Spinal cord (tissue), 10 donors: ENCODE measurements at places on chromosomes 13 and 19.

DNA sequence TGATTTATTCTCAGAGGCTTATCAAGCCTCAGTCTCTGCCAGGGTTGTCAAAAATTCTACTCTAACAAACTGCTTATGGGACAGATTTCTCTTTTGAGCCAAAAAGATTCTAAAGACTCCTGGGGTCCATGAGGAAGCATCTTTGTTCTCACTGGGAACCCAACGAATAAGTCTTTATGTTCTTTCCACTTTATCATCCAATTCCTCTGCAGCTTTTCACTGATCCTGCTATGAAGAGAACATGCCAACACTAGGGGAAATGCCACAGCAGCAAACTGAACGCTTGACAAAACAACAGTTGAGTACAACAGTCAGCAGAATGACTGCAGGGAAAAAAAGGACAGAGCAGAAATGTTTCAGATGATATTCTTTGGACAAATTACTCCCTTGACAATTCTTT lies 22.2 kb downstream of the DCLK1 start:
- DNase-seq = peak; percentile 39

- DNase-seq = no peak
These were observed 1074.3 kb upstream of the SLC10A2 start for GRCh38 chr13:104140552-104140951.

GRCh38 chr19:2716722-2717637 lies 4.2 kb downstream of the DIRAS1 start:
- no peak for DNase-seq

GRCh38 chr19:48372904-48373303 lies 8.7 kb downstream of the SYNGR4 start:
- DNase-seq = peak; percentile 71

DNA sequence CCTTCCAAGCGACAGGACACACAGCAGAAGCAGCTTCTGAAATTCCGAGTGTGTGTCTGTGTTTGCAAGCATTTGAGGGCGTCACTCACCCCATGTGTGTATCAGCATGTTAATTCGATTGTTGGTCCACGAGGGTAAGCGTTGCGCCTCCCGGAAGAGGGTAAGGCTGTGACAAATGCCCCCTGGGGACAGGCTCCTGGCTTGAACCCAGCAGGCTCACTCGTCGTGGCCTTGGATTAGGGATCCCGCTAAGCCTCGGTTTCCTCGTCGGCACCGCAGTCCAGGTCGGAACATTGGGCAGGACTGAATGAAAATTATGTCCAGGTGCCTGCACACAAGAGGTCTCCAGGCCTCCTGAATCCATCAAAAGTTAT lies 606 bp upstream of the STXBP2 start:
- no peak for DNase-seq

DNA sequence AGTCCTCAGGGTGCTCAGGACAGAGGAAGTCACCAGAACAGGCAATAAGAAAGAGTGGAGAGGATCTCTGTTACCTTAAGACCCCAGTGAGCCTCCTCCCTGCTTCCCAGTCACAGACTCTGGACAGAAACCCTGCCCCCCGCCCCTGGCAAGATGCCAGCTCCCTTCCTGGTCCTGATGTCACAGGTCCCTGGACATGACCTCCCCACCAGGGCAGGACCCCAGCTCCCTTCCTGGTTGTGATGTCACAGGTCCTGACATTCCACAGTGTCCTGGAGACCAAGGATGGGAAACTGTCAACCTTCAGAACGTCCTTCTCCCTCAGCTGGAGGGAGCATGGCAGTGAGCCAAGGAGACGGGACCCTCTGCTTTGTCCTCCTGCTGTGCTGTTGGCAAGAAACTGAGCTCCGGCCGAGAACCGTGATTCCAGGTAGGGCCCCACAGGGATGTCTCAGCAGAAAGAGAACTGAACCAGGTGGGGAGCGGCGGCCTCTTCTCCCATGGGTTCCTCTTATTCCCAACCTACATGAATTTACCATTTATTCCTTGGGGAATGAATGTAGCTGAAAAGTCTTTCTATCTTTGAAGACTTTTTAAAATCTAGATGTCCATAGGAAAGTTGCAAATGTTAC lies at the start of gene SPACA7:
Gene SPACA7 (plus strand): TSS at position 306 of the 632 bp plus-strand sequence. CDS start 31 bp downstream, at position 337.
- DNase-seq = no peak

DNA sequence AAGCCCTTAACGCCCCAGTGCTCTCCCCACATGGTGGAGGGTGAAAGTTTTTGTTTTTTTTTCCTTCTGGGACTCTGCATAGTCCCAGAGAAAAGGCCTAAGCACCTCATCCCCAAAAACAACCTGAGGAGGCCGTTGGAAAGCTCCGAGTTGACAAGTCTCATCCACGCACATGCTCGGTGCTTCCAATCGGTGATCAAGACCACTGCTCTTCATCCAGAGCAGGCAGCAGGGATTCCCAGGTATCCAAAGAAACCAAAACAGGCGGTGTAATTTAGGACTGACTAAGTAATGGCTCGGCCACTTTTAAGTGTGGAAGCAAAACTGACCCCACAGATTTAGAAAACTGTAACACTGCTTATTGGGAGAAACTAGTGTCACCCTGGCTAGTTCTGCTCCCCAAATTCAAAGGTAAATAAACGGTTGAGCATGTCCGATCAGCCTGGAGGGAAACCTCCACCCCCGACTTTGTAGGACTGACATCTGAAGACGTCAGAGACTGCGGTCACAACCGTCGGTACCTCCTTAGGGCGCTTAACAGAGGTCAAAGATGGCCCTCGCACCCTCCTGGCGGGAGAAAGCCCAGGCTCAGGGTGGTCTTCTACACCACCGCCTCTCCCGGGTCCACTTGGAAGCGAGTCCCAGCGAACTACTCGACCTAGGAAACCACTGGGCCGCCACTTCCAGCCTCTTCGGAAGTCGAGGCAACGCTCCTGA lies 997 bp upstream of the ZNF446 start:
- DNase-seq = no peak

GRCh38 chr19:5078666-5079065 lies 109.8 kb downstream of the KDM4B start:
- peak; percentile 72 for DNase-seq

DNA sequence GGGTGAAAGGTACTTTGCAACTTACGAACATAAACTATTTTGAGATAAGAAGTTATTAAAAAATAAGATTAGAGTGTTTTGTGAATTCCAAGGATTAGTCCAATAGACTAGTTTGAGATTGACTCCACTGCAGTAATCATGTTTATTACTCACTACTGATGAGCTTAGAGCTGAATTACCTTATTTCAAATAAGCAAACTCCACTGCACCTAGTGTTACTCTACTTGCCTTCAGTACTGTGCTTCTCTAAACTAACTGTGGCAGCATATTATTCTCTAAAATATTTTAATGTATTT lies 111.7 kb downstream of the MIPEP start:
- no peak for DNase-seq

DNA sequence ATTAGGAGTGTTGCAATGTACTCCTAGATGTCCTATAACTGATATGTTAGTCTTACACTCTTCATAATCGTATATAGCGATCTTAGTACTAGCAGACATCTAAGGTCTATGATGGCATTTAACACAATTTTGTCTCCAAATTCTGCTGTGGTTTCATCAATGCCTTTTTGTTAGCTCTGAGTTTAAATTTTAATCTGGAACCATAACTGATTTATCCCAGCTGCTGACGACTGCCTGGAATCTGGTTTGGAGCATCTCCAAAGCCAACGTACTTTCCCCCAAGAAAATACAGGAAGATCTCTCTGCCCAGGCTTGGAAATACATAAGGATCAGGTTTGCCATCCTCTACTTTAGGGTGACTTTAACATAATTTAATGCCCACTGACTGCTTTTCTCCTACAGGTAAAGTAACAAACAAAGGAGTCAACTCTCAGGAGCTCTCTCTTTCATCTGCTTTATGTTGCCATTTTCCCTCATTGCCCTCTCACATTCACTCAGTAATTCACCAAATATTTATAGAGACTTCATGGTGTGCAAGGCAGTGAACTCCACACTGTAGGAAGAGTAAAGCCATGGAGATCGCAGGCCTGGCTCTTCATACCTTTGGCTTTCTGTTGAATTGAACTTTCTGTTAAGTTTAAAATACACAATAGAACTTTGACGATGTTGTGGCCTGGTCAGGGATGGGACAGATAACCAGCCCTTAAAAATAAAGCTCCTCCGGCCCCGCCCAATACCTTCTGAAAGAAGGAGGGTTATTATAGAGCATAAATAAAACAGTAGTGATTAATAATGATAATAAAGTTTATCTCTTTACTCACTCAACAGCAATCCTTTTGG lies 23.3 kb upstream of the SPART start:
- DNase-seq = no peak

- peak; percentile 85 for DNase-seq
These were observed 6.1 kb downstream of the ATP13A1 start for GRCh38 chr19:19657397-19657783.

DNA sequence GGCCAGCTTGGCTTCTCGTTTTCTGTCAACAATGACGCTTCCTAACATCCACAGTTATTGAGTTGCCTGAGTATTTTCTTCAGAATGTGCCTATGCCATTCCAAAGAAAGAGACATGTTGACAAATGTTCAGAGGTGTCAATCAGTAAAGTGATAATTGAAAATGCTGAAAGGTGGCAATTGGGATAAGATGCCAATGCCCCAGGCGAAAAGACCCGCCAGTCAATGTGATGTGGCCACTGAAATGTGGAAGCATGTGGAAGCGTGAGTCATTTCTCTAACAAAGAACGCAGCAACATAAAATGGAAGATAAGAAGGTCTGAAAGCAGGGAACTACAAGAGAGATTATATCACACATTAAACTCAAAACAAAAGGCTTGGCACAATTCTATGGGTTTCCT lies 882.2 kb upstream of the SLC10A2 start:
- DNase-seq = no peak

DNA sequence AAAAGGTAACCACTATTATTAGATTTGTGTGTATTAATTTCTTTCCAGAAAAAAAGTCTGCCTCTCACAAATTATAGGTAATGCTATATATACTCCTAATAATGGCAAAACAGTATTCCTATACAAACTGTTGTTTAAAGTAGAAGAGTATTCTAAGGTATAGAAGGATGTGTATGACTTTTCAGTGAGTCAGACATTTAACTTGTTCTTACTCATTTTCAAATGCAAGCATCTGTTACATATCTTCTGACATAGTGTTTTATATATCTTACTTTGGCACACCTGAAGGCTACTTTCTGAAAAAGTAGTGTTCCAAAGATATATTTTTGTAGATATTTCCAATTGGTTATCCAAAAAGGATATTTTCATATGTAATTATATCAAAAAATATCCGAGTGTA lies 3.5 kb upstream of the SLITRK5 start:
- DNase-seq = no peak
